ENCODE measurements at places on chromosomes 2 and 18. TPM values are rescaled to one million over a fixed set of nuclear protein-coding genes. Genes with fewer than 3 reads are reported as not detected.

The UPP2 gene
- total RNA-seq, result not detected

The RAB17 gene
- 0.93 TPM for total RNA-seq

The HOXD13 gene
- 0.31 TPM for total RNA-seq

The APLF gene
- 5.5 TPM for total RNA-seq

The DOK6 gene
- 4.9 TPM for total RNA-seq

The MYO7B gene
- total RNA-seq, result 0.31 TPM

The UGT1A5 gene
- not detected for total RNA-seq

The CENPA gene
- total RNA-seq, result 4.3 TPM

DNA sequence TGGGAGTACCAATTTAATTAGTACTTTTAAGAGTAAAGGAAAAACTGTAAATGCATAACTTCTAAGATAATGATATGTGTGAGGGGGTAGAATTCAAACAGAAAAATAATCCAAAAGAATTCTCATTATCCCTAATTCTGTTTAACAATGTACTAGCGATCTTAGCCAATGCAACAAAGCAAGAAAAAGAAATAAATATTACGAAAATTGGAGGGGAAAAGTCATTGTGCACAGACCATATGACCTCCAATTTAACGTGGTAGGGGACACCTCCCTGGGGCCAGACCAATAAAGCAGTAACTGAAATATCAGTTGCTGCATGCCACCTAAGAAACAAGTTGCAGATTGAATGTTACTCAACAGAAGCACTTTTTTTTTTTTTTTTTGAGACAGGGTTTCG lies 25.9 kb upstream of the PEX13 start:
- no peak for DNase-seq

- no peak for DNase-seq
Observed at GRCh38 chr2:38709567-38710194, 41.5 kb downstream of the SRSF7 start.

DNA sequence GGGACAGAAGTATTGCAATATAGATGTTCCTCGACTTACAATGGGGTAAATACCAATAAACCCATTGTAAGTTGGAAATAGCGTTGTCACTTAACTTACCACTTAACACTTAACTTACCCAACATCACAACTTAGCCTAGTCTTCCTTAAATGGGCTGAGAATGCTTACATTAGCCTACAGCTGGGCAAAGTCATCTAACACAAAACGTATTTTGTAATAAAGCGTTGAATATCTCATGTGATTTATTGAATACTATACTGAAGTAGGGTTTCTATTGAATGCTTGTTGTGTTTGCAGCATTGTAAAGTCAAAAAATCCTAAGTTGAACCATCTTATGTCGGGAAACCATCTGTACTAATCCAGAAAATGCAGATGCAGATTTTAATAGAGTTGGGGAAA lies 23.6 kb downstream of the IL1R2 start:
- no peak for DNase-seq

- DNase-seq, result no peak
Observed at GRCh38 chr2:26847307-26847654, 651 bp upstream of the DPYSL5 start.

DNA sequence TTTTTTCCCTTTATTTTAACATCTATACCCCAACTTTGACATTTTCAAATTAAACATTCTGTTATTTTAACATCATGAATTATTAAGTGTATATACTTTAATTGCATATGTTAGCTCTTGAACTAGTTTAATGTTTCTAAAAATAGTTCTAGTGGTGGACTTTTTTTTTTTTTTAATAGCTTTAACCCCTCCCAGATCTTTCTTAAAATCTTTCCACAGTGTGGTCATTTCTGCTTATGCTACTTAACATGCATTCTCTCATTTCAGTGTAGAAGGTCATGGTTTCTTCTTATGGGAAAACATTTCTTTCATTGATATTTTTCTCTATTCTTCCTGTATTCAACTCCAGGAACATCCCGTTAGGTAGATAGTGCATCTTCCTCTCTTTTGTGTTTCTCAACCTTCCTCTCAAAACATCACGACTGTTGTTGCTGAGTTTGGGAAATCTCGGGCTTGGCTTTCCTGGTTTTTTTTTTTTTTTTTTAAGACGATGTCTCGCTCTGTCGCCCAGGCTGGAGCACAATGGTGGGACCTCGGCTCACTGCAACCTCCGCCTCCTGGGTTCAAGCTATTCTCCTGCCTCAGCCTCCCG lies 849 bp upstream of the TMEM18 start:
- peak; percentile 59 for DNase-seq

DNA sequence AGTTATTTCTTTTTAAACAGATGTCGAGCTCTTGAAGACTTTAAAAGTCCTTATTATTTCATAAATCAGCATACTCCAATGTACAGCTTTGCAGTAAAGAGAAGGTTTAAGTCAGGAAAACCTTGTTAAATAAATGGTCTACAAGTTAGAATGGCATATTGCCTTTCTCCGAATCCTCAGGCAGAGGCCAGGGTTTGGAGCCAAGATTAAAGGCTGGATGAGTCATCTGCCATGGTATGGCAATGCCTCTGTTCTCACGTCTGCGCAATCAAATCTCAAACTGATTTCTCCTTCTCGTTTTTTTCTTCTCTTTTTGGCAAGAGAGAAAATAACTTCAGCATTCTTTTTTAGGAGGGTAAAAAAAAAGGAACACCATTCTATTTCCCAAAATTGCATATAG lies 5.6 kb upstream of the KCNJ3 start:
- peak; percentile 33 for DNase-seq

GRCh38 chr2:149814901-149815300 lies 227.3 kb upstream of the MMADHC start:
- DNase-seq, result no peak

- no peak for DNase-seq
Observed at GRCh38 chr2:143682436-143683055, 553.3 kb downstream of the ARHGAP15 start.

- no peak for DNase-seq
Observed at GRCh38 chr2:19554520-19554919, 196.1 kb upstream of the OSR1 start.

DNA sequence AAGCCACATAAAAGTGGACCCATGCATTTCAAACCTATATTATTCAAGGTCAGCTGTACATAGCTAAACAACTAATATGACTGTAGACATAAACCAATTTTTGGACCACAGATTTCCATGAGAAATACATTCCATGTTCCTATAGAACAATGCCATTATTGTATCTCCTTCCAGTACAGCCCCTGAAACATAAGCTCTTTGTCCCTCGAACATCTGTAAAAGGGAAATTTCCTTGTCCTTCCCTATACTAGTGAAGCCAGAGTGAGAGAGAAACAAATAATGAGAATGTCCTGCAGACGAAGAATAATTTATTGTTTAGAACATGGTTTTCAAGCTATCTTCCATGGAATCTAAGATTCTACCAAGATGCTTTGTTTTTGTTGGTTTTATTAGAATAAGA lies 75.3 kb downstream of the GORASP2 start:
- DNase-seq, result no peak

- peak; percentile 70 for DNase-seq
Observed at GRCh38 chr2:126656431-126657147, 631 bp downstream of the GYPC start.

DNA sequence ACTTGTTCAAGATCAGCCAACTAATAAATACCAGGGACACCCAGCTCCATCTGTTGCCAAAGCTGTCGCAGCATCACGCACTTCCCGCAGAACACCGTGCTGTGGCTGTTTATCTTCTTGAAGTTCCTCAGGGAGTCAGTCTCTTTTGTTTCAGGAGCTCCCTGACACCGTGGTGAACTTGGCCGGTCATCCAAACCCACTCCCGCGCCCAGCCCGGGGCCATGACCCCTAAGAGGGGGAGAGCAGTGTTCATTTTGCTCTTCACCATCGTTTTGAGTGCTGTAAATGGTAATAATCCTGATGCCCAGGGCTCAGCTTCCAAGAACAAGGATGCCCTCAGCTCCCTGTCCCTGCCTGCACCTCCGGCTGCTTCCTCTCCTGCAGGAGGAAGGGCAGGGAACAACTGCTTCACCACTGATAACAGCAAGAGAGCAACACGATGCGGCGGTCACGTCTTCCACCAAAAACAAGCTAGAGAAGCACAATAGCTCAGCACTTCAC lies 131.4 kb downstream of the SEPTIN10 start:
- peak; percentile 50 for DNase-seq

DNA sequence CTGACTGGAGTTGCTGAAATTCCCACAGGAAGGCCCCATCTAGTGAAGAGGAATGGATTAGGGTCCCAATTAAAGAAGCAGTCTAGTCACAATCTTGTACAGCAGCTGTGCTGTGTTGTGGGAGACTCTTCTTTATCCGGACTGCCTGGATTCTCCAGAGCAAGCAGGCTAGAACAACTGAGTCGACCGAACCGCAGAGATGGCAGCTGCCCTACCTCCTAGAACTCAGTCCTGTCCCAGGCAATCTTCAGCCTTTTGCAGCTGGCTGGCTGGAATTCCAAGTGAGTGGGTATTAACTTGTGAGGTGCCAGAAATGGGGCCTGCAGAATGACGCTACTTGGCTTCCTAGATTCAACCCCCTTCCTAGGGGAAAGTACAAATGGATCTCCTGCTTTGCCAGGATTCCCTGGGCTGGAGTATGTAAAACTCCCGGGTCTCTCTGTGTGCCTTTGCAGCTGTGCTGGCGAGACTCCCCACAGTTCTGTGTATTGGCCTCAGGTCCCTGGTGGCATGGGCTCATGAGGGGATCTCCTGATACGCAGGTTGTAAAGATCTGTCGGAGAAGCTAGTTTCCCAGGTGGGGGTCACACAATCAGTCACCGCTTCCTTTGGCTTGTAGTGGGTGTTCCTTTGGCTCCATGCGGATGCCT lies 1952.6 kb upstream of the LRRTM1 start:
- peak; percentile 71 for DNase-seq

DNA sequence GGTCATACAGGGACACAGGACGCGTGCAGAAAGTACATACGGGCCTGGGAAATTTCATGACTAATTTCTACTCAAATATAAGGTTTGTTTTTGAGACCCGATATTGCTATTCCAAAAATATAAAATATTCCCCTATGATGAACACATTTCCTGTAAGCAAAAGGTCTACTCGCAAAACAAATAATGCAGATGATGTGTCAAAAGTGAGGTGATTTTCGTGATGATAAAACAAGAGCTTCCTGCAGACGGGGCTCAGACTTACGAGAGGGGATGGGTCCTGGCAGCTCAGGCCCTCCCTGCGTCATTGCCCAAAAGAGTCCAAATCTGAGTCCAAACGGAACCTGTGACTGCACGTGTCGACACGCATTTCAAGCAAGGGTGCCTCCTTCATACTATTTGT lies 62.7 kb downstream of the MBP start:
- no peak for DNase-seq

DNA sequence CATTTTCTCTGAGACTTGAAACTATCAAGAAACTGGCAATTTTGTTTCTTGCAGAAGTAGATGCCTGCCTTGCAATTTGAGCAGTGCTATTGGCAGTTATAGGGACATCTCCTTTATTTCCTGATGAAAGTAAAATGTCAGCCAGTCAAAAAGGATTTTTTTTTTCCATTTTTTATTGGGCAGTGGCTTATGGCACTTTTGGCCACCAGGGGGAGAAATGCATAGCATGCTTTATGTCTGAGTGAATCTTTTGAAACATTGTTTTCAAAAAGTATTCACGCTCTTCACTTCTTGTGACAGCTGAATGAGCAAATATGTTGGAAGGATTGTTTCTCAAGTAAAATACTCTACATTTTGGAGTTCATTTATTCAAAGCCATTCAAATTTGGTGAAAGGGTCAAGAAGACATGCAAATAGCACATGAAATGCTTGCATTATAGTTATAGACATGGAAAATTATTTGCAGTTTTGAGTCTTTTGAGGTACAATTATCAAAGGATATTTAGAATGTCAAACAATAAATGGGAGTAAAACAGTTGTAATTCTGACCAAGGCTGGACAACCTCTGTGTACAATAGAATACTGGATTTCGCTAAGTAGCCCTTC lies 491.0 kb downstream of the CDH2 start:
- peak; percentile 53 for DNase-seq

- DNase-seq, result no peak
Observed at GRCh38 chr2:75728614-75729419, 18.1 kb upstream of the GCFC2 start.

- DNase-seq, result peak; percentile 57
Observed at GRCh38 chr18:6718267-6718666, 11.2 kb upstream of the ARHGAP28 start.

- DNase-seq, result no peak
Observed at GRCh38 chr18:24584205-24584604, 123.8 kb downstream of the HRH4 start.

- DNase-seq, result peak; percentile 17
Observed at GRCh38 chr2:41414486-41415230, 633.2 kb upstream of the PKDCC start.

DNA sequence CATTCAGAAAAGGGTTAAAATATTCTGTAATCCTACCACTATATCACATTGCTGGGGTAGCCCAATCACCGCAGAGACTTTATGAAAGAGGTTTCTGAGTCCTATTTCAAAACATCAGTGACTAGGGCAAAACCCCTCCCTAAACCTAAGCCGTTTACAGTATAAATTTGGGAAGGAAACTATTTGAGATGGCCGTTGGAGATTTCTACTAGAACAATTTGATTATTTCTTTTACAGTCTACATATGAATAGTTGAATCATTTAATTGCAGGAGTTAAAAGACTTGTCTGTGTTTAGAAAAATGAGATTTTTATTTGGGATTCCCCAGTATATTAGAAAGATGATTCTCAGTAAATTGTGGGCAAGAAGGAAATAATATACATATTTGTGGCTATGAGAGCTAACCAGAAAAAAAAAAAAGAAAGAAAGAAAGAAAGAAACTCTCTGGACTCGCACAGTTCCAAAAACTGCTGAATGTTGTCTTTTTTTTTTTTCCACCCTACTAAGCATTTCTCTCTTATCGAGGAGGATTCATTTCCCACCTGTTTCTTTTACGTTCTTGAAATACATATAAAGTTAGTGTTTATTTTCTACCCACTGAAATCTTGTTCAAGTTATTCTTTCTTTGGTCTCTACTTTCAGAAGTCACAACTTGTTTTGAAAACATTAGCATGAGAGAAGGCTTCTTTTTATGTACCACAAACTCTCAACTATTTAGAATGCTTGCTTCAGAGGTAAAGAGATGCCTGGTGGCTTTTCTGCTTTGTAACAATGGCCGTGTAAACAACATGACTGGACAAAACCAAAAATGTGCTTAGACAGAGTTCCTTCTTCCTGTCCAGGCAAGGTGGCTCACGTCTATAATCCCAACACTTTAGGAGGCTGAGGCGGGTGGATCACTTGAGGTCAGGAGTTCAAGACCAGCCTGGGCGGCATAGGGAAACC lies 65.9 kb downstream of the BCL2 start:
- DNase-seq, result peak; percentile 67

All from muscle of leg (tissue), 16 donors.